Stimulated activated CD8-positive, alpha-beta memory T cell treated with anti-CD3 and anti-CD28 coated beads, Interleukin-4, amount 100 ng/mL, for 48 hours (primary cell): ENCODE measurements at places on chromosomes 4 and X.
A peak's percentile ranks its signal among the peaks of the same experiment; 100 is the strongest.

DNA sequence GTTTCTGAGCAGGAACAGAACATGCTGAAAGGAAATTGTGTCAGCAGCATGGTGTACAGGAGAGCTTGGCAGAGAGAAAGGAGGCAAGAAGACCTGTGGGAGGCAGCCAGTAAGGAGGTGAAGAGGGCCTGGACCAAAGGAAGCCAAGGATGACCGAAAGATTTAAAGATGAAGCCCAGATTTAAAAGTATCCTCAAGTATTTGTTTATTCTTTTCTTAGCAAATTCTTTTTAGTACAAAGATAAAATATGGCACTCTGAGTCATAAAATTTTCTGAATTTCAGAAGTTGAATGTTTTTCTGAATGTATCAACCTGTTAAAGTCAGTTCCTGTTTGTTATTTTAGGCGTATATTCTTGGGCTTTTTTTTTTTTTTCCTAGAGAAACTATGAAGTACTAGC is 3.5 kb downstream of the PKD2 start:
- DNase-seq, result no peak

- no peak for DNase-seq
Observed at GRCh38 chr4:16864199-16864598, 34.2 kb downstream of the LDB2 start.

DNA sequence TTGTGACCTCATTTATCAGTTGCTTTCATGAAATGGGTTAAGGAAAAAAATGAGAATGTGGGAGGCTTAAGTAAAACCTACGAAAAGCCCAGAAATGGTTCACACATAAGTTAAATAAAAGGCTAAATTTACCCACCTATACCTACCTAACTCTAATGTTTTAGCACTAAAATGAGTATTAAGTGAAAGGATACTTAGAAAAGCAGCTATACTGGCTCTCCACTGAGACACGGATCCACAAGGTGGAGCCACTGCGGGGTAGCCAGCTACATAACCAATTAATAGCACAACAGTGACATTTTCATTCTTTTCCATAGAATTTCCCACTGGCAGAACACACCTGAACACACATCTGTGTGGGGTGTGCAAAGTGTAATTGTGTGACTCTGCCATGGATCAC is 101.9 kb downstream of the MAML3 start:
- peak; percentile 43 for DNase-seq

GRCh38 chr4:58809366-58809765 is 1699.2 kb upstream of the IGFBP7 start:
- no peak for DNase-seq

- no peak for DNase-seq
Observed at GRCh38 chrX:17553469-17553868, 178.5 kb downstream of the NHS start.

GRCh38 chr4:131001371-131001770 is 1905.4 kb downstream of the C4orf33 start:
- DNase-seq, result no peak
